ENCODE measurements at places on chromosomes 16 and 17. TPM values are rescaled to one million over a fixed set of nuclear protein-coding genes. Genes with fewer than 3 reads are reported as not detected.

- no peak for DNase-seq
Measured at GRCh38 chr17:1560101-1560857, 2.3 kb downstream of the PITPNA start.

- DNase-seq = no peak
Measured at GRCh38 chr17:21167303-21167702, 40.5 kb downstream of the DHRS7B start.

- DNase-seq = no peak
Measured at GRCh38 chr17:36506831-36507230, 20.4 kb downstream of the ZNHIT3 start.

DNA sequence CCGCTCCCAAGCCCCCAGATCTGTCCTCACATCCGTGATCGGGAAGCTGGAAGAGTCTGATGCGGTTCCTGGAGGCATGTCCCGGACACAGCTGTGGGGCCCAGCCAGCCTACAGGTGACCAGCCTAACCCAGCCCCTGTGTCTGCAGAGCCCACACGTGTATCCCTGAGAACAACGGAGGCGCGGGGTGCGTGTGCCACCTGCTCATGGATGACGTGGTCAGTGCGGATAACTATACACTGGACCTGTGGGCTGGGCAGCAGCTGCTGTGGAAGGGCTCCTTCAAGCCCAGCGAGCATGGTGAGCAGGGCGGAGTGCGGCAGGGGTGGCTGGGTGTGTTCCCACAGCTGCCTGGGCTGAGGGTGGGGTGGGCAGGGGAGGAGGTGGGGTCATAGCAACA, 30.9 kb downstream of the IL4R start:
- no peak for DNase-seq

GRCh38 chr17:17739388-17740066, 58.3 kb downstream of the RAI1 start:
- DNase-seq = no peak

- DNase-seq = no peak
Measured at GRCh38 chr16:87441886-87442580, 49.9 kb downstream of the MAP1LC3B start.

DNA sequence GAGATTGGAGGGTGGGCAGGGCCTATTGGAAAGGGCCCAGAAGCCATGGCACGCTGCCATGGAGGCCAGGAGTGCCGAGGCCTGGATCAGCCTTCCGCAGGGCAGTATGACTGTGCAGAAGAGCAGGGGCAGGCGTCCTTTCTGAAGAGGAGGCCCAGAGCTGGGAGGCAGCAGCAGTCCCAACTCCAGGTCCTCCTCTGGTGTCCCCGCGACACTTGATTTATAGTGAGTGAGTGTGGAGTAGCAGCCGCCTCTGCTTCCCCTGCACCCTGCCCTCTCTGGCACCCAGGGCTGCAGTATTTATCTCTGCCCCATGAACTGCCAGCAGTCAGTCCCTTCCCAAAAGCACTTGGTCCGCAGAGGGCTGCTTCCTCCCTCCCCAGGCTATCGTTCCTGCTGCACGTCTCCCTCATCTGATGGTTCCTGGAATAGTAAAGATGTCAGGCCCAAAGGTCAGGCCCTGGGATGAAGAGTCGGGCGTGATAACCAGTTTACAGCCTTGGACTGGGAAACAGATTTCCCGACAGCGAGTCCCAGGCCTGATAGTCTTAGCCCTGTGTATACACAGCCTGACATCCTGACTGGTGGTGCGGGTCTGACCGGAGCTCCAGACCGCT, 32.9 kb downstream of the PGS1 start:
- no peak for DNase-seq

GRCh38 chr17:6173653-6174052, 103.5 kb downstream of the WSCD1 start:
- DNase-seq = no peak

- no peak for DNase-seq
Measured at GRCh38 chr17:3950584-3950983, 13.7 kb downstream of the ATP2A3 start.

GRCh38 chr16:12323007-12323758, 346.6 kb downstream of the SNX29 start:
- DNase-seq = no peak

DNA sequence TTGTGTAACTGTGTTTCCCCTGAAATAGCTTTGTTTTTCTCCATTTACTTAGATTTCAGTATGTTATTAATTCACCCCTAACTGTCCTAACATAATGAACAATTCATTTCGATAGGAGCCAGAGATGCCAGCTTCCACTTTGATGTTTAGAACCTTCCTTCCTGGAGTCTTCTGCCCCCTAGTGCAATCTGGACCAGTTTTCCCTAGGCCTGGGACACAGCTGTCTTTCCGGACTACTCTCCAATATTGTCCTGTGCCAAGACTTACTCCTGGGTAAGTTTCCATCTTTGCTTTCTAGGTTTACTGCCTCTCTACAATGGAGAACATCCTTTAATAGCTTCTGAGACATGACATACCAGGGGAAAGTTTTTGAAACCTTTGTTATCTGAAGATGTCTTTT, 12.8 kb downstream of the RECQL5 start:
- DNase-seq = no peak

DNA sequence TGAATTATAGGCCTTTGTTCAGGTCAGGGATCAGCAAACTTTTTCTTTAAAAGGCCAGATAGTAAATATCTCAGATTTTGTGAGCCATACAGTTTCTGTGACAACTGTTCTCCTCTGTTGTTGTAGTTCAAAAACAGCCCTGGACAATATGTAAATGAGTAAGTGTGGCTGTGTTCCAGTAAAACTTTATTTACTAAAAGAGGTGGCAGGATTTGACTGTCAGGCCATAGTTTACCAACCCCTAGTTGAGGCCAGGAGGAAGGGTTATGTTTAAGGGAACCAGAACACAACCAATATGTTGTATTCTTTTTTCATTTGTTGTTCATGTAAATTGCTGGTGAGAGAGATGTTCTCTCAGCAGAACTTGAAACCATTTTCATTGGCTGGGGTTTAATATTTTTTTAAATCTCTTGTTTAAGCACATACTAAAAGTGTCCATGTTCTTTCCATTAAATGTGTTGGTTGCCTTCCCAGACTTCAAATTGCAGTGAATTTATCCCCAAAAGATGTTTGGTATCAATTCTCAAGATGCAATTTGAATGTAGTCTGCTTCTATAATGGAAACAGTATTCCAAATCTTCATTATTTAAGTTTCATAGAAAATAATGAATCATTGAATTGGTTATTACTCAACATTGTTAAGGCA, 260.3 kb downstream of the FTO start:
- DNase-seq = no peak

GRCh38 chr17:41578971-41579370, 7.1 kb upstream of the KRT9 start:
- no peak for DNase-seq

DNA sequence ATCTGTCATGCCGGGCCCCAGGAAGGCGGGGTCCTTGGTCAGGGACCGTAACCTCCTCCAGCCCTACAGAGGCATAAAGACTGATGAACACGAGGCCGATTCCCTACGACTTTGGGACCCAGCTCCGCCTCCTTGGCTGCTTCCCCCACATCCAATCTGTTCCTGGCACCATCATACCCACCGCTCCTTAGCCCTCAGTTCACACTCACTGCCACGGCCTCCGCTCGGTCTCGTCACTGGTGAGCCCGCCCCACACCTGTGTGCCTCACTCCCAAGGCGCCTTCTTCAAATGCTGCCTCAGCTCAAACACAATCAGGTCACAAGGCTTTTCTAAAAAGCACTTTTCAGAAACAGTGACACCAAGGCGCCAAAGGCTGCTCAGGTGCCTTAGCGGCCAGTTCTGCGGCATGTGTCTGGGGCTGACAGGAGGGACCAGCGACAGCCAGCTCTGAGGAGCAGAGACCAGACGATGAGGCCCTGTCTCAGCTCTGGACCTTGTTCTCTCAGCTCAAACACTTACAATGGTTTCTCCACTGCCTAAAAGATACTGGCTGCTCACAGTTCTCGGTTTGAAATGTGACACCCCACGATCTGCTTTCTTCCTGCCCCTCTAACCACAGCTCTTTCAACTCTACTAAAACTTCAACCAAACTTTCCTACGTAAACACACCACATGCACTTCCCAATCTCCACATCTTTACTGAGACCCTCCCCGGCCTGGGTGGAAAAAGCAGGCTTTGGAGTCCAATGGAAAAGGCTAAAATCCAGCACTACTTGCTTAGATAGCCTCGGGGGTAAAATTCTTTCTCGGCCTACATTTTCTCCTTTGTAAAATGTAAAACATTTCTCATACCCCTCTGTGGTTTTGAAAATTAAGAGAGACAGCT, 33.2 kb downstream of the CYB5D2 start:
- no peak for DNase-seq

DNA sequence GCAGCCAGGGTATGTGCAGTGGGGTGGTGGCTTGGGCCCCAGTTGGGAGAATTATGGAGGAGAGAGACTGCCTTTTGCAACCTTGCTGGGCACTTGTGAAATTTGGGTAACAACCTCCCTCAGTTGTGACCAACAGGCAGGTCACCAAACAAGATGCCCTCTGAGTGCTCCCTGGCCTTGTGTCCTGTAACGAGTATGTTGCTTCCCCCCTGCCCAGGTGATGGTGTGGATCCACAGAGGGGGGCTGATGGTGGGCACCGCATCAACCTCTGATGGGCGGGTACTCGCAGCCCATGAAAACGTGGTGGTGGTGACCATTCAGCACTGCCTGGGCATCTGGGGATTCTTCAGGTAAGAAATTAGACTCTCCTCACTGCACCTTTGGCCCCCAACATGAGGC, 74.3 kb downstream of the SLC6A2 start:
- no peak for DNase-seq

- DNase-seq = no peak
Measured at GRCh38 chr16:8632675-8633182, 11.2 kb downstream of the METTL22 start.

GRCh38 chr16:13402601-13403000, 501.2 kb downstream of the SHISA9 start:
- DNase-seq = no peak

DNA sequence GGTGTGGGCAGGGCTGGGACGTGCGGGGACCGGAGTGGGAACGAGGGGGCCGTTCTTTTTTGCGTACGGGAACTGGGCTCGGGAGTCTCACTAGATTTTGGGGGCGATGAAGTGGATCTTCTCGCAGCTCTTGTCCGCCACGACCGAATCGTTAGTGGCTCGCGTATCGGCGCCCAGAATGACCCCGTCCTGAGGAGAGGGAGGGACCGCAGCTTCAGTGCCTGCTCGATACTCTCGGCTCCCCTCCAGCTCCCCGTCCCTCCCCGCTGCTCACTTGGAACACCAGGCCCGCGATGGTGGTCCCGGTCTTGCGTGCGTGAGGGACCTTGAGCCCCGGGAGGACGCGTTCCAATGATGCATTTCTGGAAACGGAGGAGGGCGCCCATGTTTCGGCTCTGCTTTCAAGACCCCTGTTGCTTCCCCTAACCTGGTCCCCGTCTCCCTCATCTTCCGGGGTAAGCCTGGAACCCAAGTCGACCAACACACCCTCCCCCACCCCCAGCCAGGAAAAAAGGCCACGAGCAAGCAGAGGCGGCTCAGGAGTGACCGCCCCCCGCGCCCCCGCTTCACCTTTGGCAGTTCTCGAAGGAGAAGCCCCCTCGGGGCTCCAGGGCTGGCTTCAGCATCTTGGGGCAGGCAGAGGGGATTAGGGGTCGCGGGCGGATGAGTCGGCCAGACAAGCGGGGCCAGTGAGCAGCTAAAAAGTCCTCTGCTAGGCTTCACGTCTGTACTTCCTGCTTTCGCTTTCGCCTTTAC, at the start of gene PSMB10:
TSS of gene PSMB10 (minus strand) at position 727 of the 756 bp plus-strand sequence. CDS start at position 626, 101 bp downstream.
- DNase-seq = no peak

DNA sequence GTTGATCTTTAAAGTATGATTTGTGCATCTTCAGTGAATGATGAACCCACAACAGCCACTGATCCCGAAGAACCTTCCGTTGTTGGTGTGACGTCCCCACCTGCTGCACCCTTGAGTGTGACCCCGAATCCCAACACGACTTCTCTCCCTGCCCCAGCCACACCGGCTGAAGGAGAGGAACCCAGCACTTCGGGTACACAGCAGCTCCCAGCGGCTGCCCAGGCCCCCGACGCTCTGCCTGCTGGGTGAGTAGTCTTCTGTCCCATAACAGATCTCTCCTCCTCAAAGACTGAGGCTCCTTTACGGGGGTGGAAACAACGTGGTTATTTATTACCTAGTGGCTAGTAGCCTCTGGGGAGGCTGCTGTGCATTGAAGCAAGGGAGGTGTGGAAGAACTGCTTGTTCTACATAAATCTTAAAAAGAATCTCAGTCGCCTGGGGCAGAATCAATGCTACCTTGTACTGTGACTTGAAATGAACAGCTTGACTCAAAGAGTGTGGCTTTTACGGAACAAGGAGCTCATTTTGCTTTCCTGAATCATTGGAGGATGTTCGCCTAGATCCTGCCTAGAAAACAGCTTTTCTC, 63.0 kb upstream of the CLEC18A start:
- no peak for DNase-seq

- DNase-seq = no peak
Measured at GRCh38 chr16:83458612-83459011, 349.2 kb upstream of the HSBP1 start.

DNA sequence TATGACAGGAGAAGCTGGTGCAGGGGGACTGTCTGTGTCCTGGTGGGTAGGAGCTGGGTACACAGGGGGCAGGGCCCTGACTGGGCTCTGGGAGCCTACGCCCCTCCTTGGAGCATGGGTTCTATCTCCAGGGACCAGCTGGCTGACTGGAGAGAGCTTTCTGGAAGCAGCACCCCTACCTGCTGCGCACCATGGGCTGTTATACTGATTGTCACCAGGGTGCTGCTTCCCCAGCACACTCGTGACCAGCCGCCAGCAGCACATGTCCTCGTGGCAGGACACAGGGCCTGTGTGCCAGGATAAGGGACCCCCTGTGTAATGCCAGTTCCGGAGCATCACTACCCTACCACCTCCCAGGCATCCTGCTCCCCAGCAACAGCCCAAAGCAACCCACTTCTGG, 106.0 kb downstream of the AMFR start:
- no peak for DNase-seq

- peak; percentile 87 for DNase-seq
Measured at GRCh38 chr17:39235555-39236449, 10.1 kb upstream of the STAC2 start.

- DNase-seq = no peak
Measured at GRCh38 chr17:43570518-43570928, 24.4 kb upstream of the ETV4 start.

- DNase-seq = no peak
Measured at GRCh38 chr17:3594976-3595375, 14.2 kb downstream of the TRPV1 start.

Gene MMP15
- total RNA-seq = 38.5 TPM

Gene IL34
- not detected for total RNA-seq

Gene RCVRN
- total RNA-seq = not detected

Gene LPO
- total RNA-seq = not detected

Gene CNTNAP4
- total RNA-seq = not detected

All from HCT116 (cell line).